ENCODE measurements at places on chromosomes 2 and 18.

DNA sequence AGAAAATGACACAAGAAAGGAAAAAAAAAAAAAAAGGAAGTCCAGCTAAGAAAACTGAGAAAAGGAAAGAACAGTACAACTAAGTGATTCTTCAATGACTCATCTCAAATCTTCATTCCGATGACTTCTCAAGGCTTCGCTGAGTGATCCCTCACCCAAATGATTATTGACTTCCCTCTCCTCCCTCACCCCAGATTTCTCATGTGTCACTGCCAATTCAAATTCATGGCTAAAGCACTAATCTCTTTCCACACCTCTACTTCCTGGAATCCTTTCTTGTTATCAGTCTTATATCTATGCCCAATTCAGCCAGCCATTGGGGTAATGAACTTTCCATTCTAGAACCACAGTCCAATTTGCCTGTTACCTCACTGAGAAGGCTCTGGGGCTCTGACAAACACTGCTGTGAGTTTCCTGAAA, 7.2 kb upstream of the ABCB11 start:
- no peak for DNase-seq

- no peak for DNase-seq
Observed at GRCh38 chr18:47522359-47522758, 270.9 kb upstream of the SKOR2 start.

GRCh38 chr2:68463287-68463877, 3.7 kb downstream of the FBXO48 start:
- no peak for DNase-seq

- DNase-seq = no peak
Observed at GRCh38 chr2:211455216-211455841, 898.9 kb downstream of the CPS1 start.

GRCh38 chr18:58645398-58645797, 16.5 kb upstream of the ALPK2 start:
- no peak for DNase-seq

GRCh38 chr2:195543902-195544894, 112.8 kb upstream of the SLC39A10 start:
- DNase-seq = no peak

- DNase-seq = no peak
Observed at GRCh38 chr2:233926806-233927205, 9.6 kb downstream of the TRPM8 start.

DNA sequence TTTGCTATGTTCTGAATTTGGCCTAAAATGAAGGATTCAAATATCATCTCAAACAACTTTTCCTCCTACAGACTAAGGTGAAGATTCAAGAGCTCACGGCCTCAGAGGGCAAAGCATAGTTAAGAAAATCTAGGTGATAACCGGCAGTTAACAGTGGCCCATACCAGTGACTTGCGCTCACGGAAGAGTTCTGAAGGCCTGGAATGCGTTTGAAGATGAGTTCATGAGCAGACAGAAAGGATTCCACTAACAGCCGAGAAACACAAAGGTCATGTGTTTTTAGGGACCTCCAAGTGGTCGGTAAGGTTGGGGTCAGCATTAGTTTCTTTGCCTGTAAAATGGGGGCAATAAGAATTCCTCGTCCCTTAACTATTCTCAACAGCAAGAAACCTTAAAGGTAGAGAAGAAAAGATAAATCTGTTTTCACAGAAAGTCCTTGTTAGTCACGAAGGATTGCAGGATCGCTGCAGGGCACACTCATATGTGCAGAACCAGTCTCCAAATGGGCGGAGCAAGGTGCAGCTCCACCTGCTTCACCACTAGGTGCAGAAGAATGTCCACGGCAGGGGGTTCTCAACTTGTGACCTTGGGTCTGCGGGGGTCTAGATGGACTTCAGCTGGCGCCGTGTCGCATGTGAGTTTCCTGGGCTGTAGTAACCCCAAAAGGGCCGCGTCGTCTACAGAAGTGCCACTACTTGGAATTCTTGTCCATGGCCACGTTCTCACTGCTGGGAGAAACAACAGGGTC, 708 bp upstream of the RPIA start:
- no peak for DNase-seq

DNA sequence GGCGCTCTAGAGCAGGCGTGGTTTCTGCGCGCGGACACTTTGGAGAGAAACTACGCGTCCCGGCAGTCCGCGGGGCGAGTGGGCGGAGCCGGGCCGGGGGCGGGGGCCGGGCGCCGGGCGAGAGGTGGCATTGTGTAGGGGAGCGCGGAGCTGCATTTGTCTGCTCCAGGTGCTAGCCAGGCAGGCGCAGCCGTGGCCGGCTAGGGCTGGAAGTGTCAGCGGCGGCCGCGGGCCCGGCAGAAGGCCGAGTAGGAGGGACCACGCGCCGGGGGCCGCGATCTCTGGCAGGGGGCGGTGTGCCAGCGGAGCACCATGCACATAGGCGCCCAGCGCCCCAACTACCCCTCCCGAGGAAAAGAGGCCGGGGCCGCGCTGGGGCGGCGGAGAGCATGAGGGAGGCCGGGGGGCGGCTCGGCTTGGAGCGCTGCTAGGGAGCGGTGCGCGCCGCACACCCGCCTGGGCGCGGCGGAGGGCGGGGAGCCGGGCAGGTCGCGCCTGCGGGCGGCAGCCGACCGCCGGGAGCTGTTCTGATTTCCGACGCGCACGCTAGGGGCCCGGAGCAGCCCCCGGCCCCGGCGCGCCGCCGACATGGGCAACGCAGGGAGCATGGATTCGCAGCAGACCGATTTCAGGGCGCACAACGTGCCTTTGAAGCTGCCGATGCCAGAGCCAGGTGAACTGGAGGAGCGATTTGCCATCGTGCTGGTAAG, at the start of gene FMNL2:
TSS of gene FMNL2 (plus strand) at position 159 of the 710 bp plus-strand sequence.
- DNase-seq = no peak

- no peak for DNase-seq
Observed at GRCh38 chr2:203122317-203122986, 107.8 kb downstream of the NBEAL1 start.

GRCh38 chr2:211367711-211368110, 811.3 kb downstream of the CPS1 start:
- DNase-seq = no peak

GRCh38 chr2:213740453-213740852, 456.2 kb downstream of the SPAG16 start:
- no peak for DNase-seq

GRCh38 chr2:39704540-39704939, 38.8 kb downstream of the TMEM178A start:
- no peak for DNase-seq

DNA sequence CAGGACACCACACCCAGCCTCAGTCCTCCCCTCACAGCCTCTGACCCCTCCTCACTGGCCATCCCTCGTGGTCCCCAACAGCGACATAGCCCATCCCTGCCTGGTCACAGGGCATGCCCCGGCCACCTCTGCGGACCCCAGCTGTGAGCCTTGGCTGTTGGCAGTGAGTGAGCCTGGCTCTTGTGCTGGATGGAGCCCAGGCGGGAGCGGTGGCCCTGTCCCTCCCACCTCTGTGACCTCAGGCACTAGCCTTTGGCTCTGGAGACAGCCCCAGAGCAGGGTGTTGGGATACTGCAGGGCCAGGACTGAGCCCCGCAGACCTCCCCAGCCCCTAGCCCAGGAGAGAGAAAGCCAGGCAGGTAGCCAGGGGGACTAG, 7.9 kb downstream of the DES start:
- DNase-seq = no peak

DNA sequence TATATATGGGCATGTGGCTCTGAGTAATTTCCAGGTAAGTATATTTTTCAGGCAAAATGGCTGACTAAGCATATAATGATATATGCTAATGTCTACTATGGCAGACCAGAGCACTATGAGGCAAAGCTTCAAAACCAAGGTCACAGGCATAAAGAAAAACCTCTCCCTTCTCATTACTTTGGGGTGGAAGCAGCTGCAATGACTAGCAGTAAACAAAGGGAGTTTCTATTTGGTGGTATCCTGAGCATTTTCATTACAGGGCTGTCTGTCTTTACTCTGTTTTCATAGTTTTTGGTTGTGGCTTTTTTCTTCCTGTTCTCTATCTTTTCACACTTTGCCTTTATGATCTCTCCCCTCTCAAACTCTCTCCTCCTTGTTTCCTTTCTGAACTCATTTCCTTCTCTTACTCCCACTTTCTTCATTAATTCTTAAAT, 15.6 kb downstream of the PDE6D start:
- no peak for DNase-seq

DNA sequence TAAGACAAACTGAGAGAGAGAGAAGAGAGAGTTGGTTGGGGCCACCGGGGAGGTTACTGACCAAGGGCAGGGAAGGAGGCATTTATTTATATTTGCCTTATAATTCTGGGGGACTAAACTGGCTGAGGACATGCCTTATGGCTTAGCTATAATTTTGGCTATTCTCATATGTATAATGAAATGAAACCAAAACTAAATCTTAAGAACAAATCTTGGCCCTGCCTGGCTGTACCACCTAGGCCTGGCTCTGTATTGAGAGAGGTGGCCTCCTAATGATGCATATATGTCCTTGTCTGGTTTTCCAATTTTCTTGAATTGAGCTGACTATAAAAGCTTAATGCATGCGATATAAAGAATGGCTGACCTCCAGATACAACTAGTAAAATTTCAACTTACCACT, 3.5 kb upstream of the PPP1CB start:
- no peak for DNase-seq

GRCh38 chr18:76351961-76352581, 143.0 kb downstream of the ZNF516 start:
- DNase-seq = peak; percentile 18

- DNase-seq = no peak
Observed at GRCh38 chr2:238872026-238872425, 24.1 kb downstream of the TWIST2 start.
